T-cell (primary cell): ENCODE measurements at places on chromosomes 2 and 18. TPM values are rescaled to one million over a fixed set of nuclear protein-coding genes. Genes with fewer than 3 reads are reported as not detected.
A peak's percentile ranks its signal among the peaks of the same experiment; 100 is the strongest.

The CHRNG gene
- total RNA-seq: not detected

The DQX1 gene
- 0.33 TPM for total RNA-seq

GRCh38 chr2:109532728-109533076, 81.1 kb downstream of the SEPTIN10 start:
- H3K4me1 ChIP-seq: no peaks in the 10 kb centered on the region
- H3K4me3 ChIP-seq: no peak overlapping the region
- no peak overlapping the region for H3K27ac ChIP-seq
- H3K36me3 ChIP-seq: no peaks in the 10 kb centered on the region
- H3K27me3 ChIP-seq: no peaks in the 10 kb centered on the region

The ASB3 gene
- 29.3 TPM for total RNA-seq

The ID2 gene
- total RNA-seq: 65.2 TPM

GRCh38 chr2:45622336-45623075, 11.4 kb upstream of the SRBD1 start:
- H3K27me3 ChIP-seq: no peaks in the 10 kb centered on the region
- H3K36me3 ChIP-seq: no peaks in the 10 kb centered on the region
- no peak overlapping the region for H3K4me3 ChIP-seq
- no peak overlapping the region for H3K27ac ChIP-seq
- DNase-seq: no peak

The ANKRD62 gene
- total RNA-seq: not detected

DNA sequence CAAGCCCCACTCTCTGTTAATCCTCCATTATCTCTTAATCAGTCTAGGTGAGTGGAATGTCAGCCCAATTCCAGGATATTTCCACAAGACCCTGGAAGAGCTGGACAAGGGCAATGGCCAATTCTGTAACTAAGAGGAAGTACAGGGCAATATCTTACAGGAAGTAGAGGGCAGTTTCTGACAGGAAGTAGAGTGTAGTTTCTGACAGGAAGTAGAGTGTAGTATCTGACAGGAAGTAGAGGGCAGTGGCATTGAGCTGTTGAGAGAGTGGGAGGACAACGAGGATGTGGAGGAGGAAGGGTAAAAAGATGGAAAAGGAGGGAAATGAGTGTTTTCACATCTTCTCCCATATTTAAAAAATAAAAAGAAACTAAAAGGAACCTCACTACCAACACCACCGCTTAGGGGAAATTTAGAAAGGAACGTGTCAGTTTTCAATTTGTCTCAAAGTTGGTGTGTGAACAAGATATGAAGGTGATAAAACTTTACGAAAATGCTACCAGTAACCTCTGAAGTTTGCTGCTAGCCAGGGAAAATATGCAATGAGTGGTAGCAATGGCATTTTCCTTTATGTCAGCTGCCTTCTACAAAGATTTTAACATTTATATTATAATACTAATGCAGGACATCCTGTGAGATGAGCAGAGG, 430.9 kb upstream of the HNRNPA3 start:
- H3K27me3 ChIP-seq: no peaks in the 10 kb centered on the region
- no peaks in the 10 kb centered on the region for H3K36me3 ChIP-seq
- H3K27ac ChIP-seq: peak overlapping the region; percentile 29
- no peak for DNase-seq

DNA sequence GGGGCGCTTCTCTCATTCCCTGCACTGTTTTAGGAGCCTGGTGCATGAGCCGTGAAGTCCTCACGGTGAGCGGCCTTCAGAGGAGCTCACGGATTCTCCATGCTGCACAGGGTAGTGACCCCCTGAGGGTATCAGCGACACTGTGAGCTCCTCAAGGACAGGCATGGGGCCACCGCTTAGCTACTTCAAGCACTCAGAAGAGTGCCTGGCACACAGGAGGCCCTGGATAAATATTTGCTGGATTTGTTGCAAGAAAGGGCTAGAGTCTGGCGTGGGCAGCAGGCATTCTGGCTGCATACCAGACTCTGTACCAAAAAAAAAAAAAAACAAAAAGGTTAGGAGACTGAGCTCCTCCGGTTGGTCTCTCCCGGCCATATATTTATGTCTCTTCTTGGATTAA, 5.7 kb upstream of the MBP start:
- no peak for DNase-seq
- H3K27me3 ChIP-seq: no peaks in the 10 kb centered on the region
- no peak overlapping the region for H3K27ac ChIP-seq
- H3K36me3 ChIP-seq: no peaks in the 10 kb centered on the region

The OTOS gene
- not detected for total RNA-seq

DNA sequence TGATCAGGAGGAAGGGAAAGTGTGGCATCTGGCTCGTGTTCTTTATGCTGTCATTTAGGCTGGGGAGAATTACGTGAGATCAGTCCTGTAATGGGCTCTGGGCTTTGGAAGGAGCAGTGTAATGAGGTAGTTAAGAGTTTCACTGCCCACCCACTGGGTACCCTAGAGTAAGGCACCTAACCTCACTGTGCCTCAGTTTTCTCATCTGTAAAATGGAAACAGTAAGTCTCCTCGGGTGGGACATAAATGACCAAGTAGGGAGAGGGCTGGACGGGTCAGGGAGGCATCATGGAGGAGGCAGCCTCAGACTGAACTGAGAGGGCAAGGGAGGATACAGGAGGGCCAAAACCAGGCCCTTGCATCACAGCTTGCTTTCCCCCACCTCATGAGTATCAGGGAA, 97.3 kb upstream of the MCFD2 start:
- H3K27ac ChIP-seq: no peak overlapping the region
- H3K36me3 ChIP-seq: peaks cover 16% of the 10 kb centered on the region
- no peak for DNase-seq
- no peaks in the 10 kb centered on the region for H3K27me3 ChIP-seq
- H3K4me1 ChIP-seq: no peaks in the 10 kb centered on the region
- H3K4me3 ChIP-seq: no peak overlapping the region

The SCRN3 gene
- 13.2 TPM for total RNA-seq

The MYO5B gene
- not detected for total RNA-seq
